Stimulated activated CD4-positive, alpha-beta T cell treated with anti-CD3 and anti-CD28 coated beads, TNF-alpha, amount 100 ng/mL, for 48 hours (primary cell): ENCODE measurements at places on chromosomes 1 and 21.

- no peak for DNase-seq
Observed at GRCh38 chr1:54380290-54380882, 25.8 kb downstream of the SSBP3 start.

GRCh38 chr1:170215072-170215885 is 69.5 kb downstream of the NTMT2 start:
- no peak for DNase-seq

DNA sequence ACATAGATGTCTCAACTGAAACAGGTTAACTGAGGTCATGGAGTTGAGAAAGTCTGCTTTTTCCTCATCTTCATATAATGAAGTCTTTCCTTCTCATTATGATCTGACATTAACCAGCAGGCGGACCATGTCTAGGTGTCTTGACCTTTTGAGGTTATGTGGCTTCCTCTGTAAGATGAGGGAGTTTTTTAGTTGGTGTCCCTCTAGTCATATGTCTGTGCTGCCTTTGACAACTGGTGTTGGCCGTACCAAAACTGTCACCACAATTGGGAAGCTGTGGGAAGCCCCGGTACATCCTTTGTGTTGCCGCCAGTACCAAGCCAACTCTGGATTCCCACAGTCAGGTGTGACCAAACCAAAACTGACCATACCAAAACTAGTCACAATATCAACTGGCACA is 105.1 kb downstream of the PBX1 start:
- no peak for DNase-seq

DNA sequence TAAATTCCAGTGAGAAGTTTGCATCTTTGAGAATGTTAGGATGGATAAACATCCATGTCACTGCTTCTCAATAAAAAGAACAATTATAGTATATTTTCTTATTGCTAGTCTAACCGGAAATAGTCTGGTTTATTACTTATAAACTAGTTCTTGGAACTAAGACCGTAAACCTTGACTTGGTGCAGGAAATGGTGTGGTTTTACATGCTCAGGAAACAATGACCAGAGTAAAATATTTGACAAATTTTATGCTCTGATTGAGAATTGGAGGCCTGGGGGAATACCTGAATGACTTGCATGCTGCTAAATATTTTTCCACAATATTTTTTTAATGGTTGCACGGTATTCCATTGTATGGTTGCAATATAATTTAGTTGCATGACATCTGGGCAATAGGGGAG is 76.3 kb downstream of the XCL2 start:
- DNase-seq, result no peak

DNA sequence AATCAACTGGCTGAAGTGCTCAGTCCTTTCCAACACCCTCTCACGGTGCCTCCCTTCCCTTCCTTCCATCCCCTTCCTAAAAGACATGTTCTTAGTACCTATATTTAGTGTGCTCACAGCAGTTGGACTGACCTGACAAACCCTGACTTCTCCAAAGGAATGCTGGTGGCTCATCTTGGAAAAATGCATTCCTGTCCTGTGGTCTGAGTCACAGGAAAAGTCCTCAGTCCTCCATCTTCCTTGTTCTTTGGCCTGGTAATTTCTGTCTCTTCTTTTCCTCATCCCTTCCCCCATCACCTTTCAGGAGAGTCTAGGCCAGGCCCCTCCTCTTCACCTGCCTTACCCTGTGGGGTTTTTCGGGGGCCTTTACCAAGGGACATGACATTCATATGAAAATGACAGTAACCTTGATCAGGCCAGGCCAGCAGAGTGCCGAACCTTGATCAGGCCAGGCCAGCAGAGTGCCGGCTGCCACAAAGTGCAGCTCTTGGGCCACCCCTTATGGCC is 7.2 kb downstream of the ATP1B1 start:
- DNase-seq, result no peak

GRCh38 chr1:102241431-102242338 is 245.0 kb upstream of the OLFM3 start:
- DNase-seq, result no peak

GRCh38 chr21:45611296-45611695 is 32.2 kb upstream of the PCBP3 start:
- DNase-seq, result no peak

GRCh38 chr21:23099185-23099584 is 2101.0 kb downstream of the NCAM2 start:
- DNase-seq, result no peak

DNA sequence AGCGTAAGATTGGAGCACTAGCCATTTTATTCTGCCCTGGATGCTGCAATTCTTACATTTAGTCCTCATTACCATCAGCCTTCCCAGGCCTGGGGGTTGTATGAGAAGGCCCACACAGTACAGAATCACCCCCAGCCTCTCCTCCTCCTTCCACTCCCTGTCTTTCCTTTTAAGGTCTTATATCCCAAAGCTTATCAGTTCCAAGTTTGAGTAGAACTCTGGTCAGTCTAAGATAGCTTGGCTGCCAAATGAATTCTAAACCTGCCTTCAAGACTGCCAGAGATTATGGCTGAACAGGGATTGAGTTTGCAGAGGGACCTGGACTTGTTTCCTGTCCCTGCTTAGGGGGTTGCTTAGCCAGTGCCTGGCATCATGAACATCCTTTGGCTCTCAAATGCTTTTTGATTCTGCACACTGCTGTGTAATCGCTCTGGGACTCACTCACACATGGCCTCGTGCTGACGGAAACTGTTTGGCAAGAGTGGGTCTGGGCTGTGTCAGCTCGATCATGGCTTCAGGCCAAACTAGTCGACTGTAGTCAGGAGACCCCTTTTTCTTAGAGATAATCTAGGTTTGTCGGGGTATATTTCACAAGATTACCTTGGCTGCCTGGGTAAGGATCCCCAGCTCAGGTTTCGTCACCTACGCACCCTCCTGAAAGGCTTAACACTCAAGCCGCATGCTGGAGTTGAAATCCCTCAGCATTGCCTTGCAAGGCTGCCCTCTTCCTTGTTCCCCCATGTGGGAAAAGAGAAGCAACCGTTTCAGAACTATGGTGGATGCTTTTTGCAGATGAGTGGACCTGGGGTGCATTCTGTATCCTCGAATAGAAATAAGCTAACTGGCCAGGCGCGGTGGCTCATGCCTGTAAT is 252.6 kb downstream of the NFIA start:
- no peak for DNase-seq

GRCh38 chr1:5903680-5904079 is 88.5 kb downstream of the NPHP4 start:
- no peak for DNase-seq

DNA sequence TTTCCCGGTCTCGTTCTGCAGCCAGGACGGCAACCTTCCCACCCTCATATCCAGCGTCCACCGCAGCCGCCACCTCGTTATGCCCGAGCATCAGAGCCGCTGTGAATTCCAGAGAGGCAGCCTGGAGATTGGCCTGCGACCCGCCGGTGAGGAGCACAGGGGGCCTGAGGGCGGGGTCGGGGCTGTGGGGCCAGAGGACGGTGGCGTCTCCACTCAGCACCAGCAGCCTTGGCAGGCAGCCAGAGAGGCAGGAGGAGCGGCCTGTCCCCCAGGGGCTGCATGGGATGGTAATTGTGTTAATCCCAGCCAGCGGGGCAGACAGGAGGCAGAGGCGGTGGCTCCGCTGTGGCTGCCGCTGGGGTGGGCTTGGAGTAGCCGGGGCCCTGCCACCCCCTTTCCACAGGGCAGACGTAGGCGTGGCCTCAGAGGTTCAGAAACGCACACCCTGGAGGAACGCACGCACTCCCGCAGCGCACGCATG is 12.1 kb downstream of the SAMD11 start:
- no peak for DNase-seq

DNA sequence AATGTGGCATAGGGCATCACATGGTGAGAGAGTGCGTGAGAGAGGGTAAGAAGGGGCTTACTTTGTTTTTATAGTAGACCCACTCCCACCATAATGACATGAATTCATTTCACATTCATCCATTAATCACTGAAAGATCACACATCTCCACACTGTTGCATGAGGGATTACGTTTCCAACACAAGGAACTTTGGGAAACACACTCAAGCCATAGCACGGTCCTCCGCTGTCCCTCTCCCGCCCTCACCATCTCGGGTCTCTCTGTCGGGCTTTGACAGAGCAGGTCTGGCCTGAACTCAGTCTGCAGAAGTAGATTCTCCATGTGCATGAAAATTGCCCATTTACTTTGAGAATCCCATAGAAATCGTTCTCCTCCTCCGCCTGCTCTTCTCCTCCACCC is 312.2 kb downstream of the MATN1 start:
- no peak for DNase-seq

DNA sequence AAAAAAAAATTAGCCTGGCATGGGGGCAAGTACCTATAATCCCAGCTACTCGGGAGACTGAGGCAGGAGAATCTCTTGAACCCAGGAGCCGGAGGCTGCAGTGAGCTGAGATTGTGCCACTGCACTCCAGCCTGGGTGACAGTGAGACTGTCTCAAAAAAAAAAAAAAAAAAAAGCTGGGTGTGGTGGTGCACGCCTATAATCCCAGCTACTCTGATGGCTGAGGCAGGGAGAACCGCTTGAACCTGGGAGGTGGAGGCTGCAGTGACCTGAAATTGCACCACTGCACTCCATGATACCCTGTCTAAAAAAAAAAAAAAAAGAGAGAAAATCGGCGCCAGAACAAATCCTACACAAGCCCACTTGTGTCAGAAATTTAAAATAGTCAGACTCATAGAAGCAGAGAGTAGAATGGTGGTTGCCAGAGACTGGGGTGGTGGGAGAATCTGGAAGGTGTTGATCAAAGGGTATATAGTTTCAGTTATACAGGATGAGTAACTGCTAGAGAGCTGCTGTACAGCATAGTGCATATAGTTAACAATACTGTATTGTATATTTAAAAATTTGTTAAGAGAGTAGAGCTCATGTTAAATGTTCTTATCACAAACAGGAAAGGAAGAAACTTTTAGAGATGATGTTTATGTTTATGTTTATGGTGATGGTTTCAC is 9.6 kb downstream of the DIP2A start:
- no peak for DNase-seq

- DNase-seq, result peak; percentile 26
Observed at GRCh38 chr21:33478935-33479678, 667 bp downstream of the TMEM50B start.

- no peak for DNase-seq
Observed at GRCh38 chr1:244241438-244241837, 190.4 kb downstream of the ZBTB18 start.

DNA sequence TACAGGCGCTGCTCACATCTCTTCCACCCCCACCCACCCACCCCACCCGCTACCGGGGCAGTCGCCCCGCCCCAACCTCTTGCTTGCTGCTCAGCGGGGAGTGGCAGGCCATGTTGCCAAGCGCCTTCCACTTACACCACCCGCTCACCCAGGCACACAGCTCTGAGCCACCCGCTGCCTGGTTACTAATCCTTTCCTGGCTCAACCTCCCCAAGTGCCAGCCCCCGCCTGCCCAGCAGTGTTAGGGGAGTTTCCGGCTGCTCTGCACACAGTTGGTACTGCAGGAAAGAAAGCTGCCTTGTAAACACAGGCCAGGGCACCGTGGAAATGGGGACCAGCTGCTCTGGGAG is 56.2 kb downstream of the LACTBL1 start:
- no peak for DNase-seq

GRCh38 chr1:8560611-8561544 is 243.0 kb downstream of the SLC45A1 start:
- DNase-seq, result no peak

DNA sequence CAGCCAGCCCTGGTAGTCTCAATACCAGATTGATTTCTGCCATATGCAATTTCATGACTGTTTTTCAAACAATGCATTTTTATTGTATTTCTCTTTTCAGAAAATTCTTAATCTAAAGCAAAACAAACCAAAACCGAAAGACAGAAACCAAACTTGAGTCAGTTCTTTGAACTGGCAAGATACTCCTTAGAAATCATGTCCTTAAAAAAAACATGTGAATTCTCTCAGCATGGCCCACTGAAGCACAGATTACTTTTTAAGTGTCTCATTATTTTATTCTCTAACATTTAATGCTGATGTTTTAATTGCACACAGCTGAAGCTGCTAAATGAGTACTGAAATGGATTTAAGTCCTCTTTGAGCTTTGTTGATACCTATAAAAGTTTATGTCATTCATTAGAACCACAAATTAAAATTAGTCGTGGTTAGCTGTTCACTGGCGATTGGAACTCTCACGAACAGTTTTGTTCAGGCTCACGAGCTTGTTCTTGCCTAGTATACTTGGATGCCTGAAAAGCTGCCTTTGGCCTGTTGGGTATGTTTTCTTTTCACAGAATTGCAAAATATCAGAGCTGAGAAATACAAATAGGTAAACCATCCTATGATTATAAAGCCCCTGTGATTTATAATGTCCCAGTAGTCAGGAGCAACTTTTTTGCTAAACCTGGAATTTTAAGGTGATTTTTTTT is 87.5 kb downstream of the CAMTA1 start:
- no peak for DNase-seq

- DNase-seq, result no peak
Observed at GRCh38 chr1:216055004-216055403, 368.2 kb downstream of the USH2A start.

DNA sequence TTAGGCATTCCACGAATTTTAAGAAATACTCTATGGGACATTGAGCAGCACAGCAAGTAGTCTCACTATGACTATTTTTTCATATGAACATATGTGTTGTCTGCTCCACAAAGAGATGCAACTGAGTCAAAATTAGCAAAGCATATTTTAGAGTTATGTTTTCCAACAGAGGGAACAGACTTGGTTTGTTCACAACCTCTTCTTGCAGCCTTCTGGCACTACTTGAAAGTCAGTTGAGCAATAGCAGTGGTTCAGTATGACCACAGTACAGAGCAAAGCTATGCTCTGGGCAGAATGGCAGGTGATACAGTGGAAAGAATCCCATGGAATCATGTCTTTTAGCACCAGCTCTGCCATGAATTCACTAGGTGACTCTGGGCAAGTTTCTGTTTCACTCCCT is 5.2 kb downstream of the CCN1 start:
- DNase-seq, result no peak

- no peak for DNase-seq
Observed at GRCh38 chr21:45910155-45910547, 71.4 kb upstream of the COL6A1 start.

DNA sequence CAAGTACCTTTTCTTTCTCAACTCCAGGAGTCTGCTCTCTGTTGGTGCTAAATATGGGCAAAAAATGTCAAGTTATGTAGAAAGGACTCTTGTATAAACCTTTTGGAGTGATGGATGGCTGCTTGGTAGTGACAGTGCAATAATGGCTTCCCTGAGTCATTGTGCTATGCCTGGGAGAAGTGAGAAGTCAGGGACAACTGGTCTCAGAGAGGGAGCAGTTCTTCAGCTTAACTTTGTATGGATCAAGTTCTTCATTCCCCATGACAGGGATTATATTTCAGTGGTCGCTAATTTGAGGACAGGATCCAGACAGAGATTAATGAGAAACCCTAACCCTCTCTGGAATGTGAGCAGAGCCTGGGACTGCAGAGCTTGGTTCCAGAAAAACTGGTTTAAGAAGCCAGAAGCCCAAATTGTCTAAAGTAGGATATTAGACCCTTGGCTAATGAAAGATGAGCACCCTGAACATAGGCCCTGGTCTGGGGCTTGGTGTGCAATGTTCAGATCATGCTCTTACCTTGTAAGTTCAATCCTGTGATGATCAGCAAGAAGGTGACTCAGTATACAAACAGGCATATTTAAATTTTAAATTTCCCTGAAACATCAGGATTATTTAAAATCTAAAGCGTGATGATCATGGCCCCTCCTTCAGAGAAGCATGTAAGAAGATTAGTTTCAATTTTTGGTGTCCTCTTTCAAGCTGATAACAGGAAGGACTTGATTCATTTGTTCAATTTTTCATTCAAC is 50.9 kb downstream of the NTMT2 start:
- no peak for DNase-seq

- no peak for DNase-seq
Observed at GRCh38 chr1:33057095-33057494, 20.4 kb upstream of the AK2 start.

- DNase-seq, result no peak
Observed at GRCh38 chr1:117556341-117556740, 49.5 kb upstream of the TENT5C start.

GRCh38 chr1:170010443-170010842 is 64.1 kb downstream of the KIFAP3 start:
- no peak for DNase-seq
